ENCODE measurements at places on chromosomes 7 and 10.

GRCh38 chr7:22601408-22601807 lies 101.4 kb upstream of the STEAP1B start:
- no peak for DNase-seq

GRCh38 chr7:103988468-103989199 lies 824 bp downstream of the RELN start:
- DNase-seq, result peak; percentile 0

- no peak for DNase-seq
Observed at GRCh38 chr7:44703921-44704320, 44.7 kb upstream of the ZMIZ2 start.

GRCh38 chr10:8539056-8539455 lies 484.6 kb downstream of the GATA3 start:
- no peak for DNase-seq

- peak; percentile 58 for DNase-seq
Observed at GRCh38 chr7:77765906-77766800, 32.1 kb downstream of the TMEM60 start.

DNA sequence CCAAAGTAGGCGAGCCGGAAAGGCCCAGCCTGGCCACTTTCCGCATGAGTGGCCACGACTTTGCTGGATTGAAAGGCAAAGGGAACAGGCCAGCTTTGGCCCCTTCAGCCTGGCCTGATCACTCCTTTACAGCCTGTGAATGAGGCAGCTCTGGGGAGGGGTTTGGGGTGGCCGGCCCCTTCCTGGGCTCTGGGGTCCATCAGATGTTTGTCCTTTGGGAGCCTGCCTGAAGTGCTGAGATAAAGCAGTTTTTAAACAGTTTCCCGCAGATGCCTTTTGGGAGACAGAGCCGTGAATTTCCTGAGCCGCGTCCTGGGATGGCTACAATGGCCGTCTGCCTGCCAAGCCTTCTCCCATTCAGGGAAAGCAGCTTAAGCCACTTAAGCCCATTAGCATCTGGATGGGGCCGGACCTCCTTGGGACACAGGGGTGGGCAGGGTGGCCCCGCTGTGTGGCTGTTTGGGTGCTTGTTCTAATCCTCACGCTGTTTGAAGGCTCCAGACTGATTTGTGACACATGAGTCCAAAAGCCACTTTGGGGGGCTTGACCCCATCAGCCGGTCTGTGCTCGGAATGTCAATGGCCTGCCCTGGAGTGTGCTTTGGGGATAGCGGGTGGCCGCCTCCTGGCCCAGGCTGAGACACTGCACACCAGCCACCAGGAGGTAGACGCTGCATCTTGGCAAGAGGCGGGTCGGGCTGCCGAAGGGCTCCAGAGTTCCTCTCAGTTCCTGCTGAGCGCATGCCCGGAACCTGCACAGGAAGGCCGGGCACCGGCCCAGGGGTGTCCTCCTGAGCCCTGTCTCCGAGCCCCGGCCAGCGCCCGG lies 38.9 kb downstream of the NKX6-2 start:
- no peak for DNase-seq

DNA sequence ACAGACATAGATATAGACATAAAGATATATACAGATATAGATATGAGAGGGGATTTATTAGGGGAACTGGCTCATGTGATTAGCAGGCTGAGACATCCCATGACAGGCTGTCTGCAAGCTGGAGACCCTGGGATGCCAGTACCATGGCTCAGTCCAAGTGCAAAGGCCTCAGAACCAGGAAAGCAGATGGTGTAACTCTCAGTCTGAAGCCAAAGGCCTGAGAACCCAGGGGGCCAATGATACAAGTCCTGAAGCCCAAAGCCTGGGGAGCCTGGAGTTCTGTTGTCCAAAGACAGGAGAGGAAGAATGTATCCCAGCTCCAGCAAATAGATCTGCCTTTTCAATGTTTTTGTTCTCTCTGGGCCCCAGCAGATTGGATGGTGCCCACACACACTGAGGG lies 5.5 kb downstream of the NCOA4 start:
- DNase-seq, result no peak

- peak; percentile 64 for DNase-seq
Observed at GRCh38 chr10:76786504-76787072, 851.0 kb downstream of the KCNMA1 start.

DNA sequence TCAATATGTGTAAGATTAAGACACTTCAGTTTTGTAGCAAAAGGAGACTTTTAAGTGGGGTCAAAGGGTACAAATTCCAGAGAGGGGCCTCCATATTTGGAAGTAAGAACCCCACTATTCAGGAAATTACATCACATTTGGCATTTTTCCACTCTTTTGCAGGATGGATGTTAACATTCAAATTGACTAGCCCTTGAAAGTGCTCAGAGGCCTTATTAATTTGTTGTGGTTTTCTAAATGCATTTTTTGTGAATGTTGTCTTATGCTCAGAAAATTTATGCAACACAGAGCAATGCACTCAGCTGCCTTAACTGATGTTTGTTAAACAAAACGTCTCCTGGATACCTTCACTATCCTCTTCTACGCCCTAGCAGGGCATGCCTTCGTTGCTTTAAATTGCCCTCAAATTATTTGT lies 50.9 kb upstream of the PDLIM1 start:
- peak; percentile 27 for DNase-seq

DNA sequence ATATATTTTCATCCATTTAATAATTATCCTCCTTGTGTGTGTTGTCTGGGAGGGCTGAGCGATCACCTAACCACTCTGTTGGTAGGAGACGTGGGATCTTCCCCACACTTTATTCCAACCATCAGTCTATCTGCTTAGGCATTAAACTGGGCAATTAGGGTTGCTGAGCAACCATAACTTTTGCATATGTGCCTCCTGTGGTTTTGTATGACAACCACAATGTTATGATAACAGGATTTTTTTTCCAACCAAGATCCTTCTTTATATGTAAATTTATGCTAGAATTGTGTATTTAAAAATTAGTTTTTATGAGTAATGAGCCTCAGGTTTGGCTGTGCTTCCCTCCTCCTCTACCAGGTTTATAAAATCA lies 495.0 kb upstream of the MGMT start:
- no peak for DNase-seq

DNA sequence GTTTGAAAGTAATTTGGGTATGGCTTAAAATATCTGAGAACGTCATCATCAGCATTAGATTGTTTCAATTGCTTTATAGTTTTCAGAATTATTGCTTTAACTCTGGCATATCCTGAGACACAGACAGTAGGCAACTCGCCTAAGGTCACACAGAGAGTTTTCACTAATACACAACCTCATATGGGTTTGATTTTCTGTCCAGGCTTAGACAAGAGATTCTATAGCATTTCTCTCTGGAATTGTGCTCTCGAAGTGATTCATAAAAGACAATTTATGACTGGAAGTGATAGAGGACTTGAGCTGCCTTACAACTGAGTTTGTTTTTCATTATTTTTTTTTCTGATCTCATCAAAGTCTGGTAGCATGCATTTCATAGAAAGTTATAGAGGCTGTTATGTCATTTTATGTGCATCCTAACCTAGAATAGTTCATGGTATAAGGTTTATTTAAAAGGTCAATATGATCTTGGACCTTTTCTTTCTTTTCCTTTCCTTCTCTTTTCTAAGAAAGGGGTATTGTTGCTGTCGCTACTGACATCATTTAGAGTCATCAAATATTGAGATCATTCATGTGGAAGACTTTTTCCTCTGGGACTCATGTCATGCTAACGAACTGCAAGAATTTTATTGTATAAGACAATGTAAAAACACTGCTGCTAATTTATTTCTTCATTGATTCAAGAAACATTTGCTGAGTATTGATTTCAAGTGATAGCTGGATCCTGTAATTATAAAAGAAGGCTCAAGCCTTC lies 278.2 kb downstream of the PLXDC2 start:
- DNase-seq, result no peak

GRCh38 chr7:30778255-30779025 lies 7.2 kb downstream of the MINDY4 start:
- peak; percentile 40 for DNase-seq

DNA sequence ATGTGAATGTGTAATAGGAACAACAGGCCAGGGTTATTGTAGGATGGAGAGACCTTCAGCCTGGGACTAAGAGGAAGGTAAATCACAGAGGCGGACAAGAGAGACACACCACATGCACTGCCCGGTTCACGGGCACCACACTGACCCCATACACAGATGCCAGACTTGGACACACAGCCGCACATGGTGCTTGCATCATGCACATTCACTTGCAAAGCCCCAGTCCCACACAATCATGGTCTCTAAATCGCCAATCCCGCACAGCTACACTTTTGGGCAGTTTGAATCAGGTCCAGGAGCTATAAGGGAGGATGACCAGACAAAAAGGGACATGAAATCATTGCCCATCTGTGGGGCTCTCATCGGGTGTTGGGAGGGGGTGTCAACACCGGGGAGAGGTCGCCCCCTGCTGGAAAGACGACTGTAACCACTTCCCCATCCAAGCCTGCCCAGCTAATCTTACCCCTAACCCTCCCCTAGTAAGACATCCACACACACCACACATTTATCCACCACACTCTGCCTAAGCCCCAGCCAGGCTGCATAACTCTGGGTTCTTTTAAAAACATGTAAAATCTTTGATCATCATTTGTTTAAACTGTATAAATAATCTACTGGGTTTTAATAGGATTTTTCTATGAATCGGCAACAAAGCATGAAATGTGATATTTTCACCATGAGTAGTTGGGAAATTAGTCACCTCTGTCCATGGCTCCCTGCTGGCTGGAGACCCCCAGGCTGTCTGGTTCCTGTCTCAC lies 40.5 kb upstream of the SLF2 start:
- DNase-seq, result peak; percentile 74

GRCh38 chr7:16278167-16278787 lies 143.1 kb downstream of the CRPPA start:
- DNase-seq, result no peak

GRCh38 chr7:6376820-6377219 lies 70.9 kb downstream of the DAGLB start:
- DNase-seq, result no peak
